ENCODE measurements at places on chromosomes 6 and 20. TPM values are rescaled to one million over a fixed set of nuclear protein-coding genes. Genes with fewer than 3 reads are reported as not detected.

SMIM8 gene
- 31.6 TPM for total RNA-seq

DUSP15 gene
- 12.5 TPM for total RNA-seq

HAO1 gene
- total RNA-seq = not detected

ZC2HC1B gene
- total RNA-seq = not detected

KCNK5 gene
- total RNA-seq = not detected

OXT gene
- total RNA-seq = 46.4 TPM

PI3 gene
- total RNA-seq = not detected

SPINT3 gene
- total RNA-seq = not detected

NRSN1 gene
- 31.4 TPM for total RNA-seq

SLC22A3 gene
- total RNA-seq = 3.9 TPM

ASIP gene
- total RNA-seq = not detected

ALDH5A1 gene
- total RNA-seq = 43.6 TPM

PNPLA1 gene
- total RNA-seq = not detected

SYNCRIP gene
- total RNA-seq = 88.3 TPM

CCM2L gene
- 3.7 TPM for total RNA-seq

CLVS2 gene
- total RNA-seq = 43.6 TPM

HLA-DRB1 gene
- 9.9 TPM for total RNA-seq

IMPG1 gene
- not detected for total RNA-seq

PRDM1 gene
- 1.8 TPM for total RNA-seq

HNF4A gene
- total RNA-seq = not detected

ULBP2 gene
- total RNA-seq = 2.1 TPM

MAFB gene
- 4.2 TPM for total RNA-seq

RAET1L gene
- 0.23 TPM for total RNA-seq

LY6G6F gene
- total RNA-seq = not detected

IL17F gene
- not detected for total RNA-seq

OPN5 gene
- total RNA-seq = not detected

PRRT1 gene
- 0.69 TPM for total RNA-seq

FAM162B gene
- total RNA-seq = 2.8 TPM

LAMA5 gene
- 12.9 TPM for total RNA-seq

TNFAIP3 gene
- 1.6 TPM for total RNA-seq

CST3 gene
- 422 TPM for total RNA-seq

ZNF318 gene
- total RNA-seq = 18.2 TPM

MYMX gene
- total RNA-seq = not detected

C6orf89 gene
- total RNA-seq = 38.3 TPM

C6orf141 gene
- total RNA-seq = 1.6 TPM

ENPP5 gene
- 13.6 TPM for total RNA-seq

ATXN1 gene
- 72.9 TPM for total RNA-seq

ESF1 gene
- total RNA-seq = 22.4 TPM

FAM209A gene
- not detected for total RNA-seq

NMBR gene
- total RNA-seq = 9.7 TPM

IPCEF1 gene
- 13.6 TPM for total RNA-seq
